Renal cortical epithelial cell (primary cell): ENCODE measurements at places on chromosomes 1 and 21. TPM values are rescaled to one million over a fixed set of nuclear protein-coding genes. Genes with fewer than 3 reads are reported as not detected.

GOLPH3L gene
- 13.4 and 28.2 TPM in 2 replicates for total RNA-seq

IRF6 gene
- total RNA-seq = 30.3 and 114 TPM in 2 replicates

PLEKHN1 gene
- 2.4 and 2.6 TPM in 2 replicates for total RNA-seq

MYOG gene
- not detected in 2 replicates for total RNA-seq

PDC gene
- total RNA-seq = not detected in 2 replicates

EBNA1BP2 gene
- total RNA-seq = 70.9 and 91.5 TPM in 2 replicates

TTC22 gene
- 6.9 and 10.3 TPM in 2 replicates for total RNA-seq

SPRR2G gene
- not detected in 2 replicates for total RNA-seq

UMODL1 gene
- total RNA-seq = not detected in 2 replicates

KLHDC7A gene
- 5.2 and 28.3 TPM in 2 replicates for total RNA-seq
